Temporal lobe (tissue), 4 donors: ENCODE measurements at places on chromosomes 3 and 15. TPM values are rescaled to one million over a fixed set of nuclear protein-coding genes. Genes with fewer than 3 reads are reported as not detected.

Gene CLRN1
- total RNA-seq, result not detected

Gene RTP3
- not detected for total RNA-seq

Gene UPK1B
- total RNA-seq, result under 0.01 TPM

Gene LPP
- total RNA-seq, result 8.6 TPM

Gene STRIT1
- not detected for total RNA-seq

Gene PAQR5
- 1.5 TPM for total RNA-seq

Gene ADGRG7
- under 0.01 TPM for total RNA-seq

Gene LOXL1
- 3.0 TPM for total RNA-seq

Gene ZBED2
- not detected for total RNA-seq

Gene LCTL
- under 0.01 TPM for total RNA-seq

Gene CHRNA7
- 4.2 TPM for total RNA-seq

Gene PDZRN3
- 28.0 TPM for total RNA-seq

Gene NR1I2
- 0.74 TPM for total RNA-seq

Gene TMEM207
- not detected for total RNA-seq

Gene TEX9
- total RNA-seq, result 20.4 TPM

Gene TNIK
- 69.1 TPM for total RNA-seq

Gene TRAK1
- total RNA-seq, result 32.5 TPM

Gene CPA3
- total RNA-seq, result not detected

Gene RNF111
- total RNA-seq, result 34.4 TPM

Gene SLTM
- total RNA-seq, result 88.5 TPM

Gene AGBL1
- total RNA-seq, result 0.98 TPM

Gene CNTN6
- total RNA-seq, result 10.8 TPM

Gene LRRC31
- total RNA-seq, result not detected

Gene RHO
- not detected for total RNA-seq

Gene TYRO3
- total RNA-seq, result 10.3 TPM

Gene ZNF654
- 25.8 TPM for total RNA-seq

Gene PLA2G4E
- not detected for total RNA-seq

Gene ZBBX
- total RNA-seq, result 3.9 TPM

Gene MSL2
- 27.3 TPM for total RNA-seq

Gene HYAL1
- total RNA-seq, result 0.49 TPM

Gene MESP2
- total RNA-seq, result not detected

Gene ACSBG1
- 3.0 TPM for total RNA-seq

Gene ANKUB1
- total RNA-seq, result 0.25 TPM

Gene GOLGA8Q
- 0.25 TPM for total RNA-seq

Gene GJD2
- 2.2 TPM for total RNA-seq

Gene NR2E3
- not detected for total RNA-seq

Gene PP2D1
- not detected for total RNA-seq

Gene PARP6
- total RNA-seq, result 60.2 TPM

Gene IQCF5
- total RNA-seq, result not detected

Gene RETNLB
- total RNA-seq, result not detected

Gene IL17RE
- total RNA-seq, result 0.49 TPM

Gene MME
- 1.2 TPM for total RNA-seq

Gene MAGEL2
- total RNA-seq, result 2.0 TPM

Gene DAZL
- not detected for total RNA-seq

Gene ATP13A4
- 15.7 TPM for total RNA-seq

Gene HRH1
- 1.7 TPM for total RNA-seq

Gene MNS1
- 2.0 TPM for total RNA-seq

Gene RPS27L
- 23.4 TPM for total RNA-seq

Gene C2CD4B
- total RNA-seq, result 1.2 TPM

Gene CCDC191
- total RNA-seq, result 3.4 TPM
